Left lung (tissue), 14 donors: ENCODE measurements at places on chromosomes 16 and 17. TPM values are rescaled to one million over a fixed set of nuclear protein-coding genes. Genes with fewer than 3 reads are reported as not detected.

GRCh38 chr16:48444574-48444973 is 59.4 kb upstream of the SIAH1 start:
- no peaks in the 10 kb centered on the region for H3K36me3 ChIP-seq
- DNase-seq: no peak
- H3K4me3 ChIP-seq: no peak overlapping the region
- peak overlapping the region; percentile 84 for H3K27ac ChIP-seq
- H3K27me3 ChIP-seq: no peaks in the 10 kb centered on the region

GRCh38 chr17:32840241-32840640 is 36.7 kb downstream of the MYO1D start:
- H3K4me1 ChIP-seq: no peaks in the 10 kb centered on the region
- H3K36me3 ChIP-seq: no peaks in the 10 kb centered on the region
- no peak overlapping the region for H3K27ac ChIP-seq
- H3K4me3 ChIP-seq: no peak overlapping the region
- no peaks in the 10 kb centered on the region for H3K27me3 ChIP-seq
- no peak for DNase-seq

- no peak for DNase-seq
- no peak overlapping the region for H3K4me3 ChIP-seq
- H3K4me1 ChIP-seq: peaks cover 62% of the 10 kb centered on the region
- H3K36me3 ChIP-seq: peaks cover 31% of the 10 kb centered on the region
- no peak overlapping the region for H3K27ac ChIP-seq
Measured at GRCh38 chr16:15592324-15592723, 50.6 kb downstream of the MARF1 start.

DNA sequence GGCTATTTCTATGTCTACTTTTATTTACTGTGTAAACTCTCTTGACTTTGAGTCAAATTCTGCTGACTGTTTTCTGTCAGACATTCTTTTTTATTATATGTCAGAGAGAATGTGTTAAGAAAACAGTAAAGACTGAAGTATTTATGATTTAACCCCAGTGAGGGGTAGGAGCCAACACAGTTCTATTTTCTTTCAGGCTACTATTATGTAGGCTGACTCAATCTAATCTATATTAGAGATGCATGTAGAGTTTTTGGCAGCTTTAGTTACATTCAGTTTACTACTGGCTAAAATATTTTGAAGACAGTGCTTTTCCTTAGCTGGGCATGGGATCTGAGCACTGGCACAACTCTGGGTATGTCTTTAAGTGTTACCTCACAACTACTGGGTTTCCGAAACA is 1108.0 kb downstream of the CDH11 start:
- no peaks in the 10 kb centered on the region for H3K4me1 ChIP-seq
- no peak overlapping the region for H3K27ac ChIP-seq
- H3K4me3 ChIP-seq: no peak overlapping the region
- H3K27me3 ChIP-seq: no peaks in the 10 kb centered on the region
- H3K36me3 ChIP-seq: no peaks in the 10 kb centered on the region

DNA sequence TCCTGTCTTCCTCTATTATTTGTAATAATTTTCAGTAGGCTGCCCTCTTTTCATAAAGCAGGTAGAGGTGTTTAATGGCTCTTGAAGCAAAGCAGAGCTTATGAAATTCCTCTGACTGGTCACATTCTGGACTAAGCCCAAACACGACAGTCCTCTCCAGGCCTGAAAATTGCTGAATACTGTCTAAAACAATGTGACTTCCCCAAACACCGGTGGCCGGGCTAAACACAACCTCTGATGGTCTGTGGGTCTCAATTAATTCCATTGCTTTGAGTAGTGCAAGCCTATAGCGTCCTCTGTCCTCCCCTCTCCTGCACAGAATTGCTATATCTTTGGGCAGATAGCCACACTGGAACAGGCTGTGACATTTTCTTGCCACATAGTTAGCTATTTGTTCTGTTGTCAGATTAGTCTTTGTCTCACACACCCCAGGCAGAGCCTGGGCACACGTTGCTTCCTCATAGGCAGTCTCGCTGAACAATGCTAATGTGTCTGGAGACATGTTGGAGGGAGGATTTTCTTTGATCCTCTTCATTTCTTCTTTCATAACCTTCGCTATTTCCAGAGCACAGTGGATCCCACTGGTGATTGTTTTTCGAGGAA is 10.8 kb upstream of the SLFN12L start:
- no peaks in the 10 kb centered on the region for H3K36me3 ChIP-seq
- DNase-seq: no peak
- H3K4me1 ChIP-seq: no peaks in the 10 kb centered on the region

- H3K4me1 ChIP-seq: no peaks in the 10 kb centered on the region
- no peak overlapping the region for H3K4me3 ChIP-seq
- H3K36me3 ChIP-seq: no peaks in the 10 kb centered on the region
- H3K27me3 ChIP-seq: no peaks in the 10 kb centered on the region
- DNase-seq: no peak
Measured at GRCh38 chr17:44487170-44487569, 16.0 kb downstream of the GPATCH8 start.

GRCh38 chr16:22320572-22321339 is 23.5 kb downstream of the POLR3E start:
- peaks cover 5% of the 10 kb centered on the region for H3K4me1 ChIP-seq
- no peaks in the 10 kb centered on the region for H3K27me3 ChIP-seq
- DNase-seq: no peak
- H3K4me3 ChIP-seq: no peak overlapping the region

- H3K4me1 ChIP-seq: peaks cover 16% of the 10 kb centered on the region
- H3K27ac ChIP-seq: no peak overlapping the region
- no peak overlapping the region for H3K4me3 ChIP-seq
- no peak for DNase-seq
- no peaks in the 10 kb centered on the region for H3K27me3 ChIP-seq
- H3K36me3 ChIP-seq: no peaks in the 10 kb centered on the region
Measured at GRCh38 chr17:42283241-42284023, 4.9 kb upstream of the STAT5A start.

ABCC3 gene
- 46.6 TPM for polyA plus RNA-seq

DLX3 gene
- 1.1 TPM for polyA plus RNA-seq
